ENCODE measurements at places on chromosomes 2 and 18. TPM values are rescaled to one million over a fixed set of nuclear protein-coding genes. Genes with fewer than 3 reads are reported as not detected.

RNF152 gene
- total RNA-seq, result 3.9 TPM

PCARE gene
- 0.02 TPM for total RNA-seq

ACADL gene
- 9.1 TPM for total RNA-seq

DNA sequence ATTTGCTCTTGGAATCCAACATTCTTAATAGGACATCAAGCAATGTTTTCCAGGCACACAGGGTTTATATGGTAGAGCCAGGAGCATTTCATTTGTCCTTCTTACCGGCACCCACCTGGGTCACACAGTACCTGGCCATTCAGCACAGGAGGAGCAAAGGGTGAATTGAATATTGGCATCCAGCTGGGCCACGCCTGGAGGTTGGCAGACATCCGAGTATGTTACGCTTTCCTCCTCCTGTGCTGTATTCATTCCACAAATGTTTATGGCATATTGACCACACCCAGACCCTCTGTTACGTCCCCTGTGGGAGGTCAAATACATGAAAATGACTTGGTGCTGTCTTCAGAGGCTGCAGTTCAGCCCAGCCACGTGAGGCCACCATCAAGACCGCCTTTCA lies 206.2 kb downstream of the RTP5 start:
- no peaks in the 10 kb centered on the region for H3K4me1 ChIP-seq
- no peak overlapping the region for H3K27ac ChIP-seq
- H3K36me3 ChIP-seq, result no peaks in the 10 kb centered on the region
- no peaks in the 10 kb centered on the region for H3K27me3 ChIP-seq

- H3K27me3 ChIP-seq, result no peaks in the 10 kb centered on the region
- no peak for DNase-seq
- no peaks in the 10 kb centered on the region for H3K36me3 ChIP-seq
- H3K4me3 ChIP-seq, result no peak overlapping the region
Observed at GRCh38 chr2:160463245-160463644, 30.4 kb downstream of the RBMS1 start.

- H3K4me1 ChIP-seq, result no peaks in the 10 kb centered on the region
- no peaks in the 10 kb centered on the region for H3K36me3 ChIP-seq
- peak; percentile 24 for DNase-seq
- H3K27me3 ChIP-seq, result no peaks in the 10 kb centered on the region
Observed at GRCh38 chr18:49898421-49898820, 85.1 kb upstream of the ACAA2 start.

- no peaks in the 10 kb centered on the region for H3K36me3 ChIP-seq
- H3K4me1 ChIP-seq, result peaks cover 24% of the 10 kb centered on the region
- H3K27me3 ChIP-seq, result no peaks in the 10 kb centered on the region
- DNase-seq, result no peak
- H3K27ac ChIP-seq, result no peak overlapping the region
Observed at GRCh38 chr2:198053776-198054175, 249.4 kb downstream of the PLCL1 start.
